ENCODE measurements at places on chromosomes 11 and 22.

- DNase-seq, result peak; percentile 18
Measured at GRCh38 chr11:65225279-65226102, 36.3 kb upstream of the POLA2 start.

GRCh38 chr11:78666675-78667160, 92.1 kb upstream of the NARS2 start:
- DNase-seq, result no peak

- DNase-seq, result no peak
Measured at GRCh38 chr11:79438631-79439409, 2.0 kb downstream of the TENM4 start.

DNA sequence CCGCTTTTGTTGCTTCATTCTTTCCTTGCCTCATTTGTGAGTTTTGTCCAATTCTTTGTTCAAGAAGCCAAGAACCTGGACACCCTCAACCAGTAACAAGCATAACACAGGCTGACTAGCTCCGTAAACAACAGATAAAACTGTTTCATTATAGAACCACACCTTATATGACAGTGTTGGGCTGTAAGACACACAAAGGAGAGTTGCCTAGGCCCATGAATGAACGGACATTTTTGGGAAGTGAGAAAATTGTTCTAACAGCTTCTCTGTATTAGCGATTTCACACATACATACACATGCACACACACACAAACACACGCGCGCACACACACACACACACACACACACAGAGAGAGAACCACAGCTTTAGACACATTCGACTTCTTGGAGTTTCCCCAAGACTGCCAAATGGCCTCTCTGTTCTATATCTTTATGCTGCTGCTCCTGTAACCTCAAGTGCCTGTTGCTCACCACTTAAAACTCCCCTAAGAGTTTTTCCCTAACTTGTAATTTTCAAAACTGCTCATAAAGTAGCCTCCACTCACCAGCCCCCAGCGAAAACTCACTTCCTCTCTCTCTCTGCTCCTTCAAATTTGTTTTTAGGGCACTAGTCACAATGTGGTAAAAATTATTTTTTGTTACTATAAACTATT, 35.9 kb downstream of the CTSC start:
- DNase-seq, result no peak

- no peak for DNase-seq
Measured at GRCh38 chr11:45392591-45393091, 106.5 kb upstream of the SYT13 start.

GRCh38 chr22:28867191-28867590, 16.2 kb upstream of the ZNRF3 start:
- DNase-seq, result no peak

DNA sequence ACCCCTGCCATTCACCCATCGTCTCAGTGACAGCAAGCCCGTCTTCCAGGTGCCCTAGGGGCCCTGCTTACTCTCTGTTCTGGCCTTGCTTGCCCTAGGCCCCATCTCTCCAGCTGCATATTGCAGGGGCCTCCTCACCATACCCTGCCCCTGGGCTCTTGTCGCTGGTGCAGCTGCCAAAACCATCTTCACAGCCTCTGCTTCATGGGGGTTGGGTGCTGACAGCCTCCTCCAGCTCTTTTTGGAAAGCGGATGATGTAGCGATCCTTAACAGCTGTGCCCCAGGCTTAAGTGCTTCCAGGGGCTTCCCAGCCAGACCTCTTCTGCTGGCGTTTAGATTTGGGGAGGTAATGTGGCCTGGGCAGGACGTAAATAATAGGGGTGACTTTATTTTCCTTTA, 61.2 kb upstream of the SUSD2 start:
- no peak for DNase-seq

DNA sequence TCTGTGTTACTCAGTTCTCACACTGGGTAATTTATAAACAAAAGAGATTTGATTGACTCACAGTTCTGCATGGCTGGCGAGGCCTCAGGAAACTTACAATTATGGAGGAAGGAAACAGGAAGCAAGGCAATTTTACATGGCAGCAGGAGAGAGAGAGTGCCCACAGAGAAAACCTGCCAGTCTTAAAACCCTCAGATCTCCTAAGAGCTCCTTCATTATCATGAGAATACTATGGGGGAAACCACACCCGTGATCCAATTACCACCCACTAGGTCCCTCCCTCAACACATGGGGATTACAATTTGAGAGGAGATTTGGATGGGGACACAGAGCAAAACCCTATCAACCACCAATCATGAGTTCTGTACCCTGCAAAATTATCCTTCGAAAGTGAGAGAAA, 1180.8 kb downstream of the JRKL start:
- no peak for DNase-seq

DNA sequence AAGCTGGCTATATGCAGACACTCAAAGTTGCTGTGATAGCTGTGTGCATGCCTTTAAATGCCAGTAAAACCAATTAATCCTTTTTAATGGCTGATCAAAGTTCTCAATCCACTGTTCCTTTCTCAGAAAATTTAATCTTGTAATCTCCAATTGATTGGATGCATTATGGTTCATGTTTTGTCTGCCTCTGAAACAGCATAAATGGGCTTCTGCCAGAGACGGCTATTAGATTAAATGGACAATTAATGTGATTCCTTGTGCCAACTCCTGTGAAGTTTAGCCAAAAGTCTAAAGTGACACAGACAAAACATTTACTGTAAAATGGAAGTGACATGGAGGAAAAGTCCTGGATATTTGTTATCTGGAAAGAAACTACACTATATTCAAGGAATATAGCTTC, 952.5 kb upstream of the FAT3 start:
- DNase-seq, result no peak

DNA sequence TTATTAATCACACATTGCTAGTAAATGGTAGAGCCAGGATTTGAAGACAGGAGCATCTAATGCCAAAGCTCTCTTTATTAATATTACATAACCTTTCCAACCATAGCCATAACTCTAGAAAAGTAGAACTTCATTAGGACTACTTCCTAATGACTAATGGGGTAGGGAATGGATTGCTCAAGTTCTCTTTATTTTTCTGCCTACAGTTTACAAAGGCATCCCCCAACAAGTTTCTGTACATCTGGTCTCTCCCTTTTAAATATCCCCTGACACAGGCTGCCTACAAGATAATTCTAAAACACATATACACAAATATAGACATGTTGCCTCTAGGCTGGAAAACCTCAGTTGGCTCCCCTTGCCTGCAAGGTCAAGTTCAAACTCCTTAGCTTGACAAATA, 534.9 kb downstream of the SOX6 start:
- no peak for DNase-seq

- DNase-seq, result no peak
Measured at GRCh38 chr11:110158317-110159200, 65.4 kb downstream of the ZC3H12C start.

DNA sequence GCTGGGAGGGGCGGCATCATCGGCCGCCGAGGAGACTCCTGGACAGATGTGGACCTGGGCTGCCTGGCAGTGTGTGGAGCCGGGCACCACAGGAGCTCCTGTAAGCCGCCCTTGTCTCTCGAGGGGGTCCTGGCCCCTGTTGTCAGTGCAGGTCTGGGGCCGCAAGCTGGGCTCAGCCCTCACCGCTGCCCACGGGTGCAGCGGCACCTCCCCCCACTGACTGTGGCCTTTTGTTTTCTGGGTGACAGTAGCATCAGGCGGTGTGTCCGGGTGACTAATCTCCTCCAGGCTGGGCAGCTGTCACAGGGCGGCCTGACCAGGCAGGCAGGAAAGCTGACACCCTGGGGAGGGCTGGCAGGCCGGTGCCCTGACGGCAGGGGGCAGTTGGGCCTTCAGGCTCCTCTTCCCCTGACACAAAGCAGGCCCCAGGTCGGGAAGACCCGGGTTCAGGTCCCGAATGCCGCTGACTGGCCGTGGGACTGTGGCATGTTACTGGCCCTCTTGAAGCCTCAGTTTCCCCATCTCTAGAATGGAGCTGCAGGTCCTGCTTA, 16.3 kb downstream of the DGKZ start:
- DNase-seq, result no peak

GRCh38 chr11:10824888-10825287, 16.2 kb upstream of the EIF4G2 start:
- DNase-seq, result no peak

DNA sequence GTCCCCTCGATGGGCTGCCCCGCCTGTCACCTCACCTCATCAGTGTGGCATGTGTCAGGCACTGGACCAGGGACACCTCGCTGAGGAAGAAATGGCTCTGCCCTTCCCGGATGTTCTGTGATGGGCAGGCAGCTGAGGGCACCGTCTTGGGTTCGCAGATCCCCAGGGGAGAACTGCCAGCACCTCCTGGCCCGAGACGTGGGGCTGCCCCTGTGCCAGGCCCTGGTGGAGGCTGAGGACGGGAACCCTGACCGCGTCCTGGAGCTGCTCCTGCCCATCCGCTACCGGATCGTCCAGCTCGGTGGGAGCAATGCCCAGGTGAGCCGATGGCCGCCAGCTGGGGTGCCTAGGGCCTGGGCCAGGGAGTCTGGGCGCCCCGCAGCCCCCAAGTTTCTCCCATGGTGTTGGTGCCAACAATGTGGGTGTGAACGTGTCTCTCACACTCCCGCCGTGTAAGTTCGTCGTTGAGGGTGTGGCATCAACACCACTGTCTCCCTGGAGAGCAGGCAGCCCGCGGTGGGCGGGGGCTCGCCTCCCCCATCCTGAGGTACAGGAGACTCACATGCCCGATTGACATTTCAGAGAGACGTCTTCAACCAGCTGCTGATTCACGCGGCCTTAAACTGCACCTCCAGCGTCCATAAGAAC, 7.3 kb upstream of the GTSE1 start:
- DNase-seq, result no peak

DNA sequence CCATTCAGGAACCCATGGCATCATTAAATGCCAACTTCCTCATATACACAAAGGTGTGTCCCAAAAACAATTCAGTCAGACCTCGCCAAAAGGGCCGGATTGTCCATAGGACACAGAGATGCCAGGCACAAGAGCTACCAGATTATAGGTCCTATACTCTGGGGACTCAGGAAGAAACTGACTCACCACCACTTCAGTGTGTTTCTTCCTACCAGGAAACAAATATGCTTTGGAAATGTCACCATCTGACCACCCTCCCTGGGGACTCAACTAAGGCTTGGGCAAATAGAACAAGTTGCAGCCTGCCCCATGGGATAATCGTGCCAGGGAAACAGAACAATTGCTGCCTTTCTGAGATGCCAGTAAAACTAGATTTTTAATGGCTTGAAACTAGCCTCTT, 11.7 kb downstream of the POU2AF3 start:
- DNase-seq, result no peak

- DNase-seq, result no peak
Measured at GRCh38 chr11:2202900-2203439, 31.4 kb upstream of the TH start.

DNA sequence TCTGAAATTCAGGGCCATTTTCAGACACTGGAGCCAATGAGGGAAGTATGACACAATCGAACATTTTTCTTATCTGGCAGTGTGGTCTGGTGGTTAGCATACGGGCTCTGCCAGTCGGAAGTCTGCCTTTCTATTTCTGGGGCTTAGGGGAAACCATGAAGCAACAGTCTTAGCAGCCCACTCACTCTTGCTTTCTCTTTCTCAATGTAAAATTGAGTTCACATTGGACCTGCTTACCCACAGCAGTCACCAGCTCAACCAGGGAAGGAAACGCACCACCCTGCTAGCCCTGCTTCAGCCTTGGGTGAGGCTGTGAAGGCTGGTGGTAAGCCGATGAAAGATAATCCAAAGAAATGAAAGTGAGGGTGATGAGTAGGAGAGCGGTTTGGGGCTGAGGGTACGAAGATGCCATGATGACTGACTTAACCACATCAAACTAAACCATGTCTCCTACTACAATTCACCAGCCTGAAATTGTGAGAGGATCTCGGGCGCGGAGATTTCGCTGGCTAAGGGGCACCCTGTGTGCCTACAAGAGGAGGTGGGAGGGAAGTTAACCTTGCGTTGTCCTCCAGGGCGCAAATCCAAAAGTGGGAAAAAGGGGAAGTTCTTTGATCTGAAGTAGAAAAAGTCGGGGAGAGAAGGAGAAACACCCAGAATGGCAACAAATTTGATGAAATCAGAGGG, 2.0 kb upstream of the LMO2 start:
- DNase-seq, result no peak
